Activated CD4-positive, alpha-beta T cell treated with anti-CD3 and anti-CD28 coated beads for 48 hours (primary cell): ENCODE measurements at places on chromosomes 7 and 10.

DNA sequence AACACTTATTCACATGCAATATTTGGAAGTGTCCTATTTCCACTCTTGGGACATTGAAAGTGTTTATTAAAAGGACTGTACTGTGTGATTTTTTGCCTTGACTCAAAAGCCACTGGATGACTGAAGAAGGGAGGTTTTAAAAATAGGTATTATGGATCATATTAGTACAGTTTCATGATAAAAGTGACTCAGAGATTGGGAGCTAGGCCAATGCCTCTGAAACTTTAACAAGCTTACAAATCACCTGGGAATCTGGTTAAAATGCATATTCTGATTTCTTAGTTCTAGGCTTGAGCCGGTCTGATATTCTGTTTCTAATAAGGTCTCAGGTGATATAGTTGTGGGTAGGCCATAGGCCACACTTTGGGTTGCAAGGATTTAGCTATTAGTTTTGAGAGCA, 191.2 kb downstream of the PLXDC2 start:
- DNase-seq: no peak

- DNase-seq: no peak
Observed at GRCh38 chr10:103523683-103524082, 30.2 kb downstream of the NEURL1 start.

DNA sequence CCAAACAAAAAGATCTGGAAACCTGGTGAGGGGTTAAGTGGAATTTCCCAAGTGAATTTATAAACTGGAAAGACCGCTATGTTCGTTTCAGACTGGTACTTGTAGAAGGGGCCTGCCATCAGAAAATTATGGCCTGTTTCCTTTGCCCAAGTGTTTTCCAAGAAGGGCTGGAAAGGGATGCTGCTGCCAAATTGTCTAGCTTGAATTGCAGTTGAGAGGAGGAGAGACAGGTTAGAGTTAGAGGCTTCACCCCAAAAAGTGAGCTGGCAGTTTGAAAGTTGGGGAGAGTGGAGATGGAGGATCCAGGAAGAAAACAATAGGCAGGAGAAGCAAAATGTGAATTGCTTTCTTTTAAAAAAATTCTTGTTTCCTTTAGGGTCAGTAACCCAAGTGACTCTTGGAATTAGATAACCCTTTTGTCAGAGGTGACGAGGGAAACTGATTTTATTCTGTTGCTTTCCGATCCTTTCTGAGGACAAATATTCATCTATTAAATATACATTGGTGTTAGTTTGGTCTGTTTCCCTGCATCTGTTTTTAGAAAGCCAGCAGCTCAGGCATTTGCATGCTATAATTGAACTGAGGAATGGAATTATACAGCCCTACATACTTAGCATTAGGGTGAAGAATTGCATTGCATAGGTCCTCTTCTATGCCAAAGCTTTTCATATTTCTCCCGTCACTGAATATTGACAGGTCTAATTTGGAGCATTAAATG, 82.5 kb upstream of the PRR15 start:
- no peak for DNase-seq

GRCh38 chr10:33697016-33697415, 362.5 kb upstream of the NRP1 start:
- no peak for DNase-seq

DNA sequence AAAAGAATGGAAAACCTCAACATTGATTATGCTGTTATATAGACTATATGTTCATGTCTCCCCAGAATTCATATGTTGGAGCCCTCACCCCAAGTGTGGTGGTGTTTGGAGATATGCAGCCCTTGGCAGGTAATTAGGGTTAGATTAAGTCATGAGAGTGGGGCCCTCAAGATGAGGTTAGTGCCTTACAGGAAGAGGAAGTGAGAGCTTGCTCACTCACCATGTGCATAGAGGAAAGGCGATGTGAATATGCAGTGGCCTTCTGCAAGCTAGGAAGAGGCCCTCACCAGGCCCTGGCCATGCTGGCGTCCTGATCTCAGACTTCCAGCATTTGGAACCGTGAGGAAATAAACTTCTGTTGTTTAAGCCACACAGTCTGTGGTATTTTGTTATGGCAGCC, 14.8 kb downstream of the ZNF33A start:
- DNase-seq: no peak

DNA sequence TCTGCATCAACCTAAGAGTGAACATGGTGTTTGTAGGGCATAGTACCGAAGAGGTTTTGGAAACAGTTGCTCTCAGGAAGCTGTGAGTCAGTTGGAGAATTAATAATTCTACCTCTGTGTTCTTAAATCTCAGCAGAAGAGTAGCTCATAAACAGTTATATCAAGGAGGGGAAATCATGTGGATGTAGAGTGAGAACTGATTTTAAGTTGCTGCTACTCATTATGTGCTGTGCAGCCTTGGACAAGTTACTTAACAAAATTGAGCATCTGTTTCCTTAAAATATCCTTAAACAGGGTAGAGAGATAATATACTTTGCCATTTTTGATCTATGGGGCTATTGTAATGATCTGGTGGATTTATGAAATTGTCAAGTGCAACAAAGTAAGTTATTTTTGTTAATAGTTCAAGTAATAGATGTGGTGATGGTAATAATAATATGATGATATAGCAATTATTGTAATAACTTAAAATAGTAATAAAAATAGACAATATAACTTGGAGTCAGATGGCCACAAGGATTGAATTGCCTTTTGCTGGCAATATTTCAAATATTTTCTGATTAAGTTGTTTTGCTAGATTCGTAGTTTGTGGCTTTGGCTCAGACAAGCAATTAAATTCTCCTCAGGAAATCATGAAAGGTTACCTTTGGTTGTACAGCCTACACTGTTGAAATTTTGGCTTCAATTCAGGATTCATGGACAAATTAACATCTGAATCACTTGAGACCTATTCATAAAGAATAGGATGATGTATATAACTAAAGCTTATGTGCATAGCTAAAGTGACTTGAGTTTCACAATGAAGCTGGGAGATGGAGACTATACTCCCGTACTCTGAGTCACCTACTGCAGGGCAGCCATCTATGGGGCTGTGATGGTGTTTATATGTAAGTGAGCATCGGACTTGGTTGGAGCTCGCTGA, 228.5 kb downstream of the CDK14 start:
- no peak for DNase-seq

GRCh38 chr10:6278519-6279120, 75.9 kb downstream of the PFKFB3 start:
- DNase-seq: no peak

GRCh38 chr7:122694697-122695096, 4.2 kb downstream of the RNF133 start:
- no peak for DNase-seq

GRCh38 chr10:87925570-87925969, 62.1 kb downstream of the PTEN start:
- no peak for DNase-seq

DNA sequence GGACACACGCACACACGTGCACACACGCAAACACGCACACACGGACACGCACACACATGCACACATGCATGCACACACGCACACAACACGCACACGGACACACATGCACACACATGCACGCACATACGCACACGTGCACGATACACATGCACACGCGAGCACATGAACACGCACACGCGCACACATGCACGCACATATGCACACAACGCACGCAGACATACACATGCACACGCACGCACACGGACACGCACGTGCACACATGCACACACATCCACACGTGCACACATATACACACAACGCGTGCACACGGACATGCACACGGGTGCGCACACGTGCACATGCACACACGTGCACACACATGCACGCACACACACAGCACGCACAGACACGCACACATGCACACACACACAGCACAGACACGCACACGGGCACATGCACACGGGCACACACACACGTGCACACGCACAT, 17.3 kb upstream of the GPER1 start:
- DNase-seq: no peak

DNA sequence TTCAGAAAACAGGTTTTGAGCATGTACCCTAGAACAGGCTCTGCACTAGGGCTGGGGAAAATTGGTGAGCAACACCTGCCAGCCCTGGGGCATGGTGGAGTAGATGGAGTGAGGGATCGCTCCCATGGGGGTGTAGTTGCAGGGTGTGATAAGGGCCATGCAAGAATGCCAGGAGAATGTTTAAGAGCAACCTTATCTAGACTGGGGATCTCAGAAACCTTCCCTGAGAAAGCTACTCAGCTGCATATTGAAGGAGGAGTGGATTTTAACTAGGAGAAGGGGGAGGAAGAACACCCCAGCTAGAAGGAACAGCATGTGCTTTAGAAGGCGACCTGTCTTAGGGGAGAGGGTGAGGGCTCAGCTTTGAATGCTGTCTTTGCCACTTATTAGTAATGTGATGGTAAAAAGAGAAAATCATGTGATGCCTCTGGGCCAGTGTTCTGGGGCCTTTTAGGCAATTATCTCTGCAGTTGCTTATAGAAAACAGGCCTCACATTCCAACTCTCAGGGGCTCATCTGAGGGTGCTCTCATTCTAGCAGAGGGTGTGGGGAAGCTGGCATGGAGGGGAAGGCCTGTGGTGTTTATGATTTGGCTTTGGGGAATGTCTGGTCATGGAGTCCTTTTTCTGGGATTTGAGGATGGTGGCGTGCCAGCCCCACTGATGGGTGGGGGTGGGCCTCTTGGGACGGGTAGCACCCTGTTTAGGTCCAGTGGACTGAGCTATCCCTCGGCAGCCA, 225.4 kb downstream of the BMPER start:
- DNase-seq: no peak

GRCh38 chr7:74230446-74231231, 20.8 kb downstream of the LAT2 start:
- DNase-seq: no peak

DNA sequence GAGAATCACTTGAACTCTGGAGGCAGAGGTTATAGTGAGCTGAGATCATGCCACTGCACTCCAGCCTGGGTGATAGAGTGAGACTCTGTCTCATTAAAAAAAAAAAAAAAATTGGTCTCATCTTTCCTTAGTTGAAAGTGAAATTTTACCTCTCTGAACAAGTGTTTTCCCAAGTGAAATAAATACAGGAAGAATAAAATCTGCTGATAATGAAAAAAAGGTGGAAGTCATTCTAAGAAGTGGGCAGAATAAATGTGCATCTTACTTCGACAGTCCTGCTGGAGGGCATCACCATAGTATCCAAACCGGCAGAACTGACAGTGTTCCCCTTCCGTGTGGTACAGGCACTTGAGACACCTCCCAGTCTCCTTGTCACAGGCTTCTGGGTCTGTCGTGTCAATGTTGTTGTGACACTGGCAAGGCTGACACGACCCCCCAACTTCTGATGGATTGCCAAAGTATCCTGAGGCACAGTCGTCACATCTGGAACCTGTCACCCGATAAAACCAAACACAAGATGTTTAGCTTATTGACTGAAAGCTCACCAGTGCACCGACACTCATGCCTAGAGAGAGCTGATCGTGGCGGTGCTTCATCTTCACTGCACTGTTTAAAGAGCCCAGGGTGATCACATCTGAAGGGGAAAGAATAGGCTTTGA, 49.6 kb downstream of the LAMB1 start:
- DNase-seq: no peak

GRCh38 chr10:92014620-92015019, 91.0 kb downstream of the BTAF1 start:
- no peak for DNase-seq

GRCh38 chr10:80186364-80187012, 18.8 kb downstream of the ANXA11 start:
- DNase-seq: peak; percentile 77

- DNase-seq: no peak
Observed at GRCh38 chr7:55120501-55121198, 101.8 kb downstream of the EGFR start.

- DNase-seq: no peak
Observed at GRCh38 chr10:16559236-16559773, 37.6 kb upstream of the C1QL3 start.

- no peak for DNase-seq
Observed at GRCh38 chr10:4655879-4656278, 170.1 kb upstream of the AKR1E2 start.

DNA sequence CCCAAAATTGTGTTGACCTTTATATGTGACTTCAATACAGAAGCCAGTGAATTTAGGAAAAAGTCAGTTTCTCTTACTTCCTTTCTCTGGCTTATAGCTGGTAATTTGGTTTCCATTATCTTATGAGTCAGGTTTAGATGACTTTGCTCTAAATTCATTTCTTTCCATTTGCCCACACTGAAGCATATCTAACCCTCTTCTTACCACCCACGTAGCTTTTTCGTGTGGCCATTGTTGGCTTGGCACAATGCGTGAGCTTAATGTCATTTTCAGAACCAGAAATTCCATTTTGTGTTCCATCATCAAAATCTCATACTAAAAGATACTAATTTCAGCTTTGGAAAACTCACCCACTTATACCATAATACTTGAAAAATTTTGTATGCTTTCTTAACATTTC, 271.2 kb downstream of the INHBA start:
- DNase-seq: no peak

DNA sequence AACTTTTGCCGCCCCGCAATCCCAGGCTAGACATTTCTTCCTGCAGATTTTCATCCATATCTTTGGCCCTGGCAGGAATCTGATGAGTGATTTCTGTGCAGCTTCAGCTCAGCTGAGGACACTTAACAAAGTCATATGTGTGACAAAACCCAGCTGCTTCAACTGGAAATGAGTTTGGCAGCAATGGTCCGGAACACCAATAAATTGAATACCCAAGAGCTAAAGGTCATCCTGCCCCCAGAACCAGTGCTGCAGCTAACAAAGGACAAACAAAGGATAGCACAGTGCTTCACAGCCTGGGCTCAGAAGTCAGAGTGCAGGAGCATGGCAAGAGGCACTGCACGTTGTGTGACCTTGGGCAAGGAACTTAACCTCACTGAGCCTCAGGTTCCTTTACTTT, 40.0 kb upstream of the TRIL start:
- no peak for DNase-seq

- DNase-seq: no peak
Observed at GRCh38 chr7:104772405-104773345, 241.3 kb upstream of the KMT2E start.

DNA sequence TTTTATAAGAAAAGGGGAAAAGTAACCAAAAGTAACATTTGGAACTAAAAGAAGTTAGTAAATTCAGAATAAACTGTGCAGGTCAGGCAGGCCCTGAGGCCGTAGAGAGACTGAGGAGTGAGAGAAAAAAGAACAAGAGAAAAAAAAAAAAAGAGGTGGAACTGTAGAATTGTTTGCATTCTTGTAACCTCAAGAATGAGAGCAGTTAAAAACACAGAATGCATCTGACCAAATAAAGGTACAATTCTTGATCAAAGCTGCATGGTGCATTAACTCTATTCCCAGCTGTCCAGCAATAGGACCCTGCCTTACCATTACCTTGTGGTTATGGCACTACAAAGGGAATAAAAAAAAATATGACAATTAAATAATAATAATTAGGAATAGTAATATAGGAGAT, 170.1 kb upstream of the SEMA3A start:
- DNase-seq: no peak

- DNase-seq: no peak
Observed at GRCh38 chr7:44498230-44498954, 7.9 kb upstream of the NUDCD3 start.

GRCh38 chr7:17556247-17556956, 257.9 kb downstream of the AHR start:
- no peak for DNase-seq

GRCh38 chr7:80699045-80699638, 60.7 kb downstream of the CD36 start:
- DNase-seq: no peak

GRCh38 chr10:33227489-33227888, 107.0 kb downstream of the NRP1 start:
- no peak for DNase-seq

GRCh38 chr10:76905251-76905650, 732.4 kb downstream of the KCNMA1 start:
- DNase-seq: no peak

- DNase-seq: no peak
Observed at GRCh38 chr7:4268040-4268965, 413.8 kb upstream of the FOXK1 start.

GRCh38 chr7:130875265-130875741, 141.3 kb upstream of the KLF14 start:
- peak; percentile 73 for DNase-seq
